ENCODE measurements at places on chromosomes 7 and 10.

DNA sequence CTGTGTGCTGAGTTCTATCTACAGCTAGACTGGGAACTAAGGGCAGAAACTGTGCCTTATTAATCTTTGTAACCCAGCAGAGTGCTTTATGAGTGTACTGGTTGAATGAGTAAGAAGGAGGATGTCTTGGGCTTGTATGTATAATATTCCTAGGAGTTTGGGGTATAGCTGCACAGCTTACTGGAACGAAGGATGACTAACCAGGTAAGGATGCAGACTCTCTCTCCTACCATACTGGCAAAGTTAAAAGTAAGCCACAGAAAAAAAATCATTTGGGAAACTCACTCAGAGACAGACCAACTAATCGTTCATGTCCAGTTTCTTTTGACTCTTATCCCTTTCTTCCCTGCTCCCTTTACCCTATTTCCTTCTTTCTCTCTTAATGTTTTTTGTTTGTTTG is 1.4 kb upstream of the DHTKD1 start:
- H3K36me3 ChIP-seq, result no peaks in the 10 kb centered on the region
- peaks cover 24% of the 10 kb centered on the region for H3K4me1 ChIP-seq
- peak overlapping the region; percentile 95 for H3K27ac ChIP-seq
- peaks cover 10% of the 10 kb centered on the region for H3K27me3 ChIP-seq

DNA sequence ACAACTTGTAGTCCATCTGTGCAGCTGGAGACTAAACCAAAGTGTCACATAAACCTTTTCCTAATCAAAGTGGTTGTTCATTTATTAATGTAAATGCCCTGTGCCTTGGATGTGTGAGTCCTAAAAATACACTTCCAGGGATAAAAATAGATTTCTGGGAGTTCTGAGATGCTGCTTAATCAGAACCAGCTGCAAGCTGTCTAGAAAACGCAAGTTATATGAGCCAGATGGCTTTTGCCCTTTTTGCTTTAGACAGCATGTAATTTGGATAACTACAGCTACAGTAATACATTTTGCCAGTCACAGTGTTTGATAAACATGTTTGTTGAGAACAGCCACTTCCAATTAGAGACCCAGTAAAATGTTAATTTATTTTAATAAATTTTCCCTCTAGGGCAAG is 185.1 kb upstream of the PRPS1L1 start:
- no peaks in the 10 kb centered on the region for H3K4me1 ChIP-seq
- no peak overlapping the region for H3K27ac ChIP-seq
- no peak for DNase-seq

DNA sequence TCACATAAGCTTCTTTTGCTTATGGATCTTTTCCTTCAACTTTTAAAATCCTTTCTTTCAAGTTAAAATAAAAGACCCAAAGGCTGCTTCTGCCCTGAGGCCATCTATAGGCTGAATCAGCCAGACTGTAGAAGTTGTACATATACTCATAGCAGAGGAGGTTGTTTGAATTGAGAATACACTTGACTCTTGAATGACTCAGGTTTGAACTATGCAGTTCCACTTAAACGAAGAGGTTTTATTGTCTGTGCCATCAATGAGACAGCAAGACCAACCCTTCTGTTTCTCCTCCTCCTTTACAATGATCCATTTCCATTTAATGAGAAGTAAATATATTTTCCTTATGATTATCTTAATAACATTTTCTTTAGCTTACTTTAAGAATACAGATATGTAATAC is 5.8 kb downstream of the ZNF365 start:
- peaks cover 6% of the 10 kb centered on the region for H3K4me1 ChIP-seq
- H3K27me3 ChIP-seq, result peaks cover 15% of the 10 kb centered on the region
- no peak overlapping the region for H3K27ac ChIP-seq

DNA sequence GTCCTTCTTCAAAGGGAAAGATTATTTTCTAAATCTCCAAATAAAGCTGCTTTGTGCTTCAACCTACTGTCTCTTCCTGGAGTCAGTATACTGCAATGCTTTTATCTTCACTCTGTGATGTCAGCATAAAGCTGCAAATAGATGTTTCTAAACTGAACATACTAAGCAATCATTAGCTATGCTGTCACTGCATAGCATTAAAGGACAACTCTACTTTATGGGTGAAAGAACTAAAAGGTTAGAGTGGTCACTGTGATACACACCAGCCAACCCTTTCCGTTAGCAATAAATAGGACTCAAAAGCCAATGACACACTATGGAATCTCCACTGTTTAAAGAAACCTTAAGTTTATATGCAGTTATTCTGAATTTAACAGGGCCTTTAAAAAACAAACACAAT is 1.8 kb downstream of the CCDC186 start:
- H3K4me1 ChIP-seq, result peaks cover 38% of the 10 kb centered on the region
- H3K27me3 ChIP-seq, result peaks cover 9% of the 10 kb centered on the region
- H3K4me3 ChIP-seq, result peak overlapping the region; percentile 99
- no peak for DNase-seq

GRCh38 chr10:132387764-132388210 is 9.2 kb upstream of the PWWP2B start:
- peaks cover 18% of the 10 kb centered on the region for H3K27me3 ChIP-seq
- peak; percentile 83 for DNase-seq
- peak overlapping the region; percentile 33 for H3K4me3 ChIP-seq
- H3K27ac ChIP-seq, result no peak overlapping the region

GRCh38 chr7:158281441-158281840 is 306.2 kb downstream of the PTPRN2 start:
- no peaks in the 10 kb centered on the region for H3K27me3 ChIP-seq
- no peak for DNase-seq
- no peaks in the 10 kb centered on the region for H3K36me3 ChIP-seq
- H3K4me1 ChIP-seq, result no peaks in the 10 kb centered on the region
- H3K27ac ChIP-seq, result no peak overlapping the region
- H3K4me3 ChIP-seq, result no peak overlapping the region

GRCh38 chr10:58755340-58755610 is 242.6 kb downstream of the BICC1 start:
- no peaks in the 10 kb centered on the region for H3K4me1 ChIP-seq
- no peak overlapping the region for H3K27ac ChIP-seq
- H3K36me3 ChIP-seq, result no peaks in the 10 kb centered on the region
- H3K4me3 ChIP-seq, result no peak overlapping the region
- no peaks in the 10 kb centered on the region for H3K27me3 ChIP-seq

DNA sequence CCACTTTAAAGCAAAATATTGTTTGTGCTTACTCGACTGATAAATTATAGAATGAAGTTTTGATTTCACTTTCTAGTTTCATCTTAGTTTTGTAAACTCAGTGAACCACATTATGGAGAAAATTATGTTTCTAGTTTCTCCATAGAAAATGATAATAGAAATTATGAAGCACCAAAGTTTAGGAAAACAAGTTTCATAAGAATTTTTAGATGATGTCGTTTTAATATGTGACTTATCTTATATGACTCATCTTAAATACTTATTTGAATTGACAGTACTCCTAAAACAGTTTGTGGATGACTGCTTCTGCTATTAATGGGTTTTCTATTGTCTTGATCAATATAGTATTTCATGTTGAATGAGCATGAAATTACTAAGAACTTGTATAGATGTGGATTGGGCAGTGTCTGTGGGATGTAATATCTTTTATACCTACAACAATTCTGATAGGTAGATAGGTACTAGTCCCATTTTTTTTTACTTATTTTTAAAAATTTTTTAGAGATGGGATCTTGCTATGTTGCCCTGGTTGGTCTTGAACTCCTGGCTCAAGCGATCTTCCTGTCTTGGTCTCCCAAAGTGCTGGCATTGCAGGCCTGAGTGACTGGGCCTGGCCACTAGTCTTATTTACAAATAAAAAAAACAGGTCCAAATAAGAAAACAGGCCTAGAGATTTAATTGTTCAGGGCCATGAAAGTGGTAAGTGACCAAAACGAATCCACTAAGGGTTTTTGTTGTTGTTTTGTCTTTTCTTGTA is 3.7 kb downstream of the HBP1 start:
- H3K4me1 ChIP-seq, result peaks cover 41% of the 10 kb centered on the region
- H3K27ac ChIP-seq, result no peak overlapping the region
- H3K4me3 ChIP-seq, result no peak overlapping the region
- H3K27me3 ChIP-seq, result no peaks in the 10 kb centered on the region
- no peak for DNase-seq

DNA sequence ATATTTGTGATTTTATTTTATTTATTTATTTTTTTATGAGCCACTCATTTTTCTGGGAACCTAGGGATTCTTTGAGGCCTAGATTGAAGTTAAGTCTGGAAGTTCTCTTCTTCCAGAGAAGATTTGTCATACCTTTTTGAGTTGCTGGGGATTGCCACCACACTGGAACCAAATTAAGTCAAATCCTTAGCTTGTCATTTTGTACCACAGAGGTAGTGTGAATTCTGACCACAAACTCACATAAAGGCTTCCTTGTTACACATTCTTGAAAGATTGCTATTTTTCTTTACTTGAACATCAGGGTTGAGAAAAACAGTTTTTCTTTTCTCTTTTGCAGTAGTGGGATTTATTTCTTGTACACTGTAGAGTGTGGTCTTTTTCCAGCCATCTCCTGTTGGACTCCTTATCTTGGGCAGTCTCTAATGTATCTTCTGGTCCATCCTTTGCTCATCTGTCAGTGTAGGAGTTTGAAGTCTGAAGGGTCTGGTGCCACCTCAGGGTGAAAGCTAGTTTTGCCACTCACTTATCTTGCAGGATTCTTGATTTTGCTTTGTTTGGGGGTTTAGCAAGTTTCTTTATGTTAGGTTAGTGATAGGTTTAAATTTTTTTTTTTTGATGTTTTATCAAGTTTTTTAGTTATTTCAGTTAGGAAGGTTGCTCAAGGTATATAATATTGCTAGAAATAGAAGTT is 24.8 kb downstream of the PCBD1 start:
- H3K36me3 ChIP-seq, result peaks cover 13% of the 10 kb centered on the region
- DNase-seq, result no peak
- H3K27ac ChIP-seq, result no peak overlapping the region

GRCh38 chr7:27172315-27172774 is 1.8 kb downstream of the HOXA10 start:
- peak; percentile 17 for DNase-seq
- H3K36me3 ChIP-seq, result peaks cover 8% of the 10 kb centered on the region
- H3K27me3 ChIP-seq, result peaks cover 98% of the 10 kb centered on the region
- peaks cover 10% of the 10 kb centered on the region for H3K4me1 ChIP-seq
- H3K27ac ChIP-seq, result peak overlapping the region; percentile 68

DNA sequence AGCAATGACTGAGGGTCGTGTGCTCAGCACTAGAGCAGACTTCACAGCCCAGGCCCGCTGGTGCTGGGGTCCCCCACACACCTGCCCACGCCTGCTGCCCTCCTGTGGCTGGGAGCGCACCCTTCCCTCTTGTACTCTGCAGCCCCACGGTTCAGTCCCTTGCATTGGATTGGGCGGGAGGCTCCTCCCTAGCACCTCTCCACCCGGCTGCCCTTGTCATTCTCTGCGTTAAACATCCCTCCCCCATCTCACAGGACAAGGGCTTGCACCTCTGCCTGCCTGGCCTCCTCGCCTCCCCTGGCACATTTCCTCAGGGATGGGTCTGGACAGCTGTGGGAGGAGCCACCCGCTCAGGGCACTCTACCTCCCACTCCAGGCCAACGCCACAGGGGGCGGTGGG is 68.6 kb downstream of the ALOX5 start:
- H3K27me3 ChIP-seq, result peaks cover 22% of the 10 kb centered on the region
- no peak overlapping the region for H3K27ac ChIP-seq

DNA sequence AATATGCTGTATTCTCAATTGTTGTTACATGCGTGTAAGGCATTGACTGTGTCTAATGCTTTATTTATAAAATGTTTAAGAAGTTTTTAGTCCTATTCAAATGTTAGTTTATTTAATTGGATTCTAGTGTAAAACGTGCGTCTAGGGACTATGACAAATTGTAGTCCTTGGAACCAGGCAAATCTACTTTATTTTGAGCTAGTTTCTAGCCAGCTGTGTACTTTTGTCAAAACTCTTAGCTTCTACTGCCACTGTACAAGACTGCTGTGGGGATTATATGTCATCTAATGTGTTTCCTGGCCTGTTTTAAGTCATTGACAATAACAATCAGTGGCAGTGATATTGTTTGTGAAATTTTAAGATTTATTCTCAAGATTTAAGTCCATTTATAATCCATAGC is 220.5 kb upstream of the SEMA3D start:
- no peaks in the 10 kb centered on the region for H3K27me3 ChIP-seq
- H3K4me3 ChIP-seq, result no peak overlapping the region
- H3K4me1 ChIP-seq, result no peaks in the 10 kb centered on the region
- no peaks in the 10 kb centered on the region for H3K36me3 ChIP-seq
- no peak overlapping the region for H3K27ac ChIP-seq

GRCh38 chr7:117704063-117704462 is 169.2 kb downstream of the CTTNBP2 start:
- no peak overlapping the region for H3K27ac ChIP-seq
- DNase-seq, result no peak
- H3K4me3 ChIP-seq, result no peak overlapping the region
- H3K4me1 ChIP-seq, result no peaks in the 10 kb centered on the region
- no peaks in the 10 kb centered on the region for H3K36me3 ChIP-seq

- peak overlapping the region; percentile 78 for H3K4me3 ChIP-seq
- H3K27ac ChIP-seq, result no peak overlapping the region
- peaks cover 76% of the 10 kb centered on the region for H3K27me3 ChIP-seq
These were observed 967 bp upstream of the GLI3 start for GRCh38 chr7:42237811-42238541.

DNA sequence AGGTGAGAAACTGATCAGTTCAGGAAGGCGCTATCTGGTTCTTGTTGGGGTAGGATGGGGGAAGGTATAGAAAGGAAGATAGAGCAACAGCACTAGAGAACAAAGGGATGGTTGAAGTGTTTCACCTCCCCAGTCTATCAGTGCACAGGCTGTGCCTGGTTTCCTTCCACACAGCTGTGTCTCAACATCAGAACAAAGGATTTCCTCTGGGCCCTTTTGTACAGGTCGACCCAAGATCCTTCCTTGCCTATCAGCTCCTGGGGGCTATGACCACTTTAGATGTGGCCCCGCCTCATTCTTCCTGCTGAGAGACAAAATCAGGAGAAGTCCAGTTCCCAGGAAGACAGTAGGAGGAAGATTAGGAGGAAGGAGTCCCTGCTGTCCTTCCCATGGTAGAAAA is 65.6 kb downstream of the NAMPT start:
- no peak overlapping the region for H3K27ac ChIP-seq
- no peak overlapping the region for H3K4me3 ChIP-seq
- peaks cover 19% of the 10 kb centered on the region for H3K27me3 ChIP-seq
- H3K36me3 ChIP-seq, result no peaks in the 10 kb centered on the region
- DNase-seq, result no peak
- peaks cover 34% of the 10 kb centered on the region for H3K4me1 ChIP-seq

GRCh38 chr10:115710136-115710535 is 562.9 kb downstream of the GFRA1 start:
- H3K27ac ChIP-seq, result no peak overlapping the region
- H3K4me1 ChIP-seq, result no peaks in the 10 kb centered on the region
- H3K27me3 ChIP-seq, result no peaks in the 10 kb centered on the region
- no peak overlapping the region for H3K4me3 ChIP-seq
- DNase-seq, result no peak

All from activated naive CD4-positive, alpha-beta T cell treated with anti-CD3 and anti-CD28 coated beads, Interleukin-2, amount 10 ng/mL, durations not matched to agents 7 days and 5 days (primary cell).